ENCODE measurements at places on chromosomes 12 and 14. TPM values are rescaled to one million over a fixed set of nuclear protein-coding genes. Genes with fewer than 3 reads are reported as not detected.

- DNase-seq = no peak
These were observed 2.4 kb downstream of the KIF5A start for GRCh38 chr12:57552306-57552651.

GRCh38 chr12:105175397-105175990, 60.5 kb downstream of the APPL2 start:
- DNase-seq = no peak

DNA sequence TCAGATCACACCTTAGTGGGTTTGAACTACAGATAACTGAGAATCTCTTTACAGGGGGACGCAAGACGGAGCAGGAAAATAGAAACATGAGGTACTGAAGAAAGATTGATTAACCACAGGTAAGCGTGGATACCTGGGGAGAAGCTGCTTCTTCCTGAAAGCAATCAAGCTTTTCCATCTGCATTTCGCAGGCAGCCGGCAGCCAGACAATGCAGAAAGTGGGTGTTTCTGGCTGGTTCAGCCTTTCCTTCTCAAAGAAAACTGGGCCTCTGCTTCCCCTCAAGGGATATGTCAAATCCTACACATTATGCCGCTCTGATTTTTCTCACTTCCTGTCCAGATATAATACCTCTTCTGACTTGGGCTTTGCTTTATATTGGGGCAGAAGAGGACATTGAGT, 39.1 kb upstream of the PPFIA2 start:
- DNase-seq = no peak

DNA sequence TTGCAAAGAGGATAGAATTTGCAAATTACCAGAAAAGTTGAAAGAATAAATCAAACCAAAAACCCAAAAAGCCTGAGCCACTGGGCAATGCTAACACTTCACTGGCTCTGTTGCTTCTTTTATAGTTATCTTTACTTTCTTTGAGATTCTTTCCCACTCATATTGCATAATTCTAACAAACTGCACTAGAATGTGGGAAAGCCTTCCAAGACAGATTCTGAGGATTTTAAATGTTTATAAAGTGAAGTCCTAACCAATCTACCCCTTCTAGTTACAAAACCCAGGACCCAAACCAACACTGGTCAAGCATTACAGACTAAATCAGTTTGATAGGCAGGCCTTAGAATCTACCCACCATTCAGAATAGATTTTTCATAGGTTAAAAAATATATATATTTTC, 150.9 kb downstream of the MED13L start:
- peak; percentile 62 for DNase-seq

- DNase-seq = no peak
These were observed 30.4 kb downstream of the CAND1 start for GRCh38 chr12:67299526-67299925.

DNA sequence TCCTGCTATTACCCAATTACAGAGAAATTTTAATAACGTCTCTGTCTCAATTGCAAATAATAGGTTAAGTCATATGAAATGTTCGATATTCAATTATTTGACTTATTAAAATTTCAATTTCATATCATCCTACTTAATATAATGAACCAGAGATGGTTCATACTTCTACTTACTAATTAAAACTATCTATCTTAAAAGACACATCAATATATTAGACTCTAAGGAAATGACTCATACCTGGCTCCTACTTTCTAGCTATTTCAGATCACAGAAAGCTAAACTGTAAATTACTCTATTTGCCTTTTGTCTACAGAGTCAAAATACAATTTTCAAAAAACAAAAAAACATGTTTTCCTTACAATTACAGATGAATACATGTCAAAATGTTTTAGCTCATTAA, 99.6 kb downstream of the CAPZA3 start:
- no peak for DNase-seq

- DNase-seq = no peak
These were observed 42.0 kb downstream of the NCOR2 start for GRCh38 chr12:124525455-124525854.

- DNase-seq = no peak
These were observed 486.2 kb downstream of the DIO2 start for GRCh38 chr14:79724934-79725717.

The ABHD4 gene
- 5.0 TPM for total RNA-seq

The KCNA5 gene
- total RNA-seq = not detected

The SELPLG gene
- 3.2 TPM for total RNA-seq

The CLECL1 gene
- not detected for total RNA-seq

Data from IMR-90 (cell line).